ENCODE measurements at places on chromosomes 12 and 14.
A peak's percentile ranks its signal among the peaks of the same experiment; 100 is the strongest.

GRCh38 chr12:107093417-107094182 lies at the start of gene CRY1:
CRY1 (minus strand) TSS chr12:107093549; CDS start chr12:107092961, 588 bp downstream.
- peak; percentile 92 for DNase-seq

DNA sequence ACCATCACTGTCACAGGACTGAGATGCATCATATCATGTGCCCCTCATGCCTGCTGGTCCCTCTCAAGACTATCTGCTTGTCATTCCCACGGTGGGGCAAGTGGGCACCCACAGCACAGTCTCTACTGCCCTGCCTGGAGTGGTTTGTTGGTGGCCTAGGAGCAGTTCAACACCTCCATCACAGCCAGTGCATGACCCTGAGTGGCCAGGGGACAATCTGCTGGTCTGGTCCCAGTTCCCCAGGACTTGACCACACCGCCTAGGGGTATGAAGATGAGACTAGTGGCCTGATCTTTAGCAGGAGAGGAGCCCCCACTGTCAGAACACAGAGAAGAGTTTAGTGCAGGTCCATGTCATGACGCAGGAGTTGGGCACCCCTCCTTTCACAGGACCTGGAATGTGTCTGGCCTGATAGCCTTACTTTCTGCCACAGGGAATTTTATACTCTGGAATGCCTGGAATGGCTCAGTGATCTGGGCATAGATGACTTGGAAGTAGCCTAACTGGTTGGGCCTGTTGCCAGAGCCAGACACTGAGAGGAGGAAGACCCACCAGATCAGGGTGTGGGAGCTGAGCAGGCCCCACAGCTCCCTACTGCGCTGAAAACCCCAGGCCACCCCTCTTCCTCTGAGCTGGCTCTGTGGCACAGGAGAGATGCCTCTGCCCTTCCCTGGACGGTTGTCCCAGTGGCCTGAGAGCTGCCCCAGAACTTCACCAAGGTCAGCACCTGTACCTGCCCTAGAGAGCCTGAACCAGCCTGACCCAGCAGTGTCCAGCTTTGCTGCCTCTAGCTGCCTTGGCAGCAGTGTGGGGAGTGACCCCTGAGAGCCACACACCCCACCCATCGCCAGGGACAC lies 83.3 kb downstream of the PUS7L start:
- no peak for DNase-seq

DNA sequence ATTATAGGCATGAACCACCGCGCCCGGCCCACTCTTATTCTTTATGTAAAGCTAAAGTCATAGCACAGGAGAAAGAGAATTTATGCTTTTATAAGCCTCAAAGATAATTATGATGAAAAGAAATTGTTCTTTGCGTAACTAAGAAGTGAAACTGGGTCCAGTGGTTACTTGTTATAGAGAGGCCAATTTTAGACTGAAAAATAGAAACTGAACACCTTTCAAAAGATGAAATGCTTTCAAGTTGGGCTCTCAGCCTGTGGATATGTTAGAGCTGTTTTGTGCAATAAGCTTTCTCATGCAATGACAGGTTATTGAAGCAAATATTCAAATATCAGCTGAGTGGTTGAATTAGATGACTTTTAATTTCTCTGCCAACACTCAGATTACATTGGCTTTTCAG lies 7.9 kb downstream of the TMEM253 start:
- DNase-seq, result no peak

DNA sequence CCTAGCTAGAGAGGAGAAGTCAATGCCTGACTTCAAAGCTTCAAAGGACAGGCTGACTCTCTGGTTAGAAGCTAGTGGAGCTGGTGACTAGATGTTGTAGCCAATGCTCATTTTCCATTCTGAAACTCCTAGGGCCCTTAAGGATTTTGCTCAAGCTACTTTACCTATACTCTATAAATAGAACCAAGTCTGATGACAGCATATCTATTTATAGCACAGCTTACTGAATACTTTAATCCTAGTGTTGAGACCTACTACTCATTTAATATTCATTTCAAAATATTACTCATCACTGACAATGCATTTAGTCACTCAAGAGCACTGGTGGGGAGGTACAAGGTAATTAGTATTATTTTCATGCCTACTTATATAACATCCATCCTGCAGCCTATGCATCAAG lies 137.2 kb upstream of the PELI2 start:
- no peak for DNase-seq

- no peak for DNase-seq
Observed at GRCh38 chr12:13183620-13184019, 12.9 kb upstream of the EMP1 start.

DNA sequence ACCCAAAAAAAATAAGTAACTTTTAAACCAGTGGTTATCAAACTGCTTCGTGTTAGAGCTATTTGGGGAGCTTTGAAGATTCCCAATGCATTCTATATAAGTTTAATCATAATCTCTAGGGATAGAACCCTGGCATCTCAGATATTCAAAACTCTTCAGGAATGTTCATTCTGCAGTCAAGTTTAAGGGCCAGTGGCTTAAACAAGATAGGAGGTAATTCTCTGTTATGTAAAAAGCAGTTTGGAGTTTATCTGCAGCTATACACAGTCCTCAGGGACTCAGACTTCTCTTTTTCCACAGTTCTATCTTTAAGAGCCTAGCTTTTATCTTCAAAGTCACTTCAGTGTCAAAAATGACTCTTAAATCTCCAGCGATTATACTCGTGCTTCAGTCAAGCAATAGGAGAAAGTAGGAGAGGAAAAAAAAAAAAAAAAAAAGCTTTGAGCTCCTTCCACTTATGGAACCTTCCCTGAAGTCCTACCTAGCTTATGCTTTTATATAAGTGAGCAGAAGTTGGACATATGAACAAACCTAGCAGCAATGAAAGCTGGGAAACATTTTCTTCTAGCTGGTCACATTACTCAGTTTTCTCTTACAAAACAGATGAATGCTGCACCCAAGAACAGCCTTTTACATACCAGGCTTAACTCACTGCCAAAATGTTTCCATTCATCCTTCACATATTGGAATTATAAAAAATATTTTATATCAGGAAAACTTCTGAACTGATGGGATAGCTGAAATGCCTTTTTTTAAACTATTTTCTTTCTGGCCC lies 302.8 kb downstream of the FSCB start:
- DNase-seq, result no peak

DNA sequence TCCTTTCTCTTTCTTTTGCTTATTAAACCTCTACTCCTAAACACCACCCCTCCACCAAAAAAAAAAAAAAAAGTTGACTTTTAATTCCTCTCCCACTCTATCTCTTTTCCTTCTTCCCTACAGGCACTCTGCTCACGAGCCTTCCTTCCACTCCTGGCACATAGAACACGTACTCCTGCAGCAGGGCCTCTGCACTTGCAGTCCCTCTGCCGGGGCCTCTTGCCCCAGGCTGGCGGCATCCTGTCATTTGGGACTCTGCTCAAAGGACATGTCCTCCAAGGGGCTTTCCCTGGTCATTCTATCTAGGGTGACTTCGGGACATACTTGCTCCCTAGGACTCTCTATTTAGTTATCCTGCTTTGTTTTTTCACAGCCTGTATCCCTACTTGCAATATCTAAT lies 7.7 kb downstream of the FOS start:
- no peak for DNase-seq

DNA sequence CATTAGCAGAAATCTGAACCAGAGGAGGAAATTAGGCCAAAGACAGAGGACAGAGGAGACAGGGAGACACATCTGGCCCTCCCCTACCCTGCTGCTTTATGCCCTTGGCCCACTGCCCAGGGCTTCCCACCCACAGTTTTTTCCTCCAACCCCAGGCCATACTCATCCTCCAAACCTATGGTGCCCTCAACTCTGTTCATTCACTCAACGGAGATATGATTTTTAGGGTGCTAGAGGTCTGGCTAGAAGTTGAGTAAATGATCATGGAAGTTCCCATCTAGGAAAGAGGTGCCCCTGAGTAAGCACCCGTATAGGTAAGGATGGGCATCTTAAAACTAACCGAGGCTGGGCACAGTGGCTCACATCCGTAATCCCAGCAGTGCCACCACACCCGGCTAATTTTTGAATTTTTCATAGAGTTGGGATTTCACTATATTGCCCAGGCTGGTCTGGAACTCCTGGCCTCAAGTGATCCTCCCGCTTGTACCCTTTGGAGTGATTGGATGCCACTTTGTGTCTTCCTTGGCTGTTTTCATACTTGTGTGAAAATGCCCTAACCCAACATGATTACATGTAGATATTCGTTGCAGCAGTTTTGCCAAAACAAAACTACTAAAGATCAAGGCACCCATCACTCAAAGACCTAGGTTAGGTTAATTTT lies 4.4 kb downstream of the KRT18 start:
- no peak for DNase-seq

DNA sequence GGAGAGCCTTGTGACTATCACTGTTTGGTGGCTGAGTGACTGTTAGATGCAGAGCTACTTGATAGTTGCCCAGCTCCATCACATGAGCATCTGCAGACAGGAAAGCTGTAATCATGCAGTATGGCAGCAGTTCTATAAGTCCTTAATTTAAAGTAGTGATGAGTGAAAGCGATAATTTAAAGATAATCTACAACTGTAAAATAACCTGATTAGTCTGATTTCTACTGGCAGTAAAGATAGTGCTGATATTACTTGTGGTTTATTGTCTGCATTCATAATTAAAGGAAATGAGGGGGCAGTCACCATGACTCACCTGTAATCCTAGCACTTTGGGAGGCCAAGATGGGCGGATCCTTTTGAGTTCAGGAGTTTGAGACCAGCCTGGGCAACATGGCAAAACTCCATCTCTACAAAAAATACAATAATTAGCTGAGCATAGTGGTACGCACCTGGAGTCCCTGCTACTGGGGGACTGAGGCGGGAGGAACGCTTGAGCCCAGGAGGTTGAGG lies 41.2 kb upstream of the PLEKHD1 start:
- no peak for DNase-seq

DNA sequence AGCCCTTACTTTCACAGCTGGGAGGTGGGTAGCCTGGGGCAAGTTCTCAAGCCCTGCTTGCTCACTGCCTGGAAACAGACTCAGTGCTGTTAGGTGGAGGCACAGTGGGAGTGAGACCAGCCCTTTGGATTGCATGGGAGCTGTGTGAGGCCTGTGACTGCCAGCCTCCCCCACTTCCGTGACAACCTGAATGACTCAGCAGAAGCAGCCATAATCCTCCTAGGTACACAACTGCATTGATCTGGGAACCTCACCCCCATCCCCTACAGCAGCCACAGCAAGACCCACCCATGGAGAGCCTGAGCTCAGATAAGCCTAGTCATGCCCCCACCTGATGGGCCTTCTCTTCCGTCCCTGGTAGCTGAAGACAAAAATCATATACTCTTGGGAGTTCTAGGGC lies 26.4 kb downstream of the ALG10 start:
- no peak for DNase-seq

DNA sequence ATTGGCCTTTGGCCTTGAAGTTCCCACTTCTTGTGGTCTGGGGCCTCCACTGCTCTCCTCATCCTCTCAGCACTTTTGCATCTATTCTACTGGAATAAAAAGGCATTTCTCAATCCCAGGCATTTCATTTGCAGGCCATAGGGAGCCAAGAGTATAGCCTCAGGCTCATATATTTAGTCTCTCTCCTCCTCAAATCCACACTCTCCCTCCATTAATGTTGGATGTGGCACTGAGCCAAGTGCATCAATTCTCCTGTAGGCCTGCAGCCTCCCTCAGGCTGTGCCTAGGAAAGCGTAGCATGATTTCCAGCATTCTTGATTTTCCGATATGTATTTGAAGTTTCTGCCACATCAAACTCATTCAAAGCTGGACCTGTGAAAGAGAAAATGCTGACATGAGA lies 211.5 kb upstream of the CPNE8 start:
- no peak for DNase-seq

DNA sequence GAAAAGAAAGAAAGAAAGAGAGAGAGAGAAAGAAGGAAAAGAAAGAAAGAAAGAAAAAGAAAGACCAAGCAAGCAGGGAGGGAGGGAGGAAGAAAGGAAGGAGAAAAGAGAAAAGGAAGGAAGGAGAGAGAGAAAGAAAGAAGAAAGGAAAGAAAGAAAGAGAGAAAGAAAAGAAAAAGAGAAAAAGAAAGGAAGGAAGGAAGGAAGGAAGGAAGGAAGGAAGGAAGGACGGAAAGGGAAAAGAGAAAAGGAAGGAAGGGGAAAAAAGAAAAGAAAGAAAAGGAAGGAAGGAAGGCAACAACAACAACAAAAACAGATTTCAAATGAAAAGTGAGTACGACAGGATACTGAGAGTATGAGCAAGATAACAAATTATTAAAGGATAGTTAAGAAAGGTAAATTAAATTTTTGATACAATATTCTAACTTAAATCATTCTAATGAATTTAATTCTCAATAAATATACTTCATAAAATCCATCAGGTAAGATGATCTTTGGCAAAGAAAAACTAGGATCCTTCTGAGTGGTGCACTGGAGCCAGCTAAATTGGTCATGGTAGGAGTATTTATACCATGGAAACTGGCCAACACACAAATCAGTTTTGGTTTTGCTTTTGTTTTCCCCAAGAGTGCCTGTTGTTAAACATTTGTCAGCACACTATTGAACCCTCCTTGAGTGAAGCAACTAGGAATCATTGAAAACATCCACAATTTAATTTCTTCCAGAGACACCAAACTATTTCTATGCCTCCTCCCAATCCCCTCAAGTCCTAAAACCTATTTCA lies 56.1 kb upstream of the DYRK2 start:
- DNase-seq, result no peak

- no peak for DNase-seq
Observed at GRCh38 chr14:74085828-74086227, 1.1 kb downstream of the LIN52 start.

GRCh38 chr14:24233538-24233866 lies 773 bp downstream of the GMPR2 start:
- DNase-seq, result no peak

- DNase-seq, result no peak
Observed at GRCh38 chr14:38302966-38303365, 47.1 kb upstream of the CLEC14A start.

DNA sequence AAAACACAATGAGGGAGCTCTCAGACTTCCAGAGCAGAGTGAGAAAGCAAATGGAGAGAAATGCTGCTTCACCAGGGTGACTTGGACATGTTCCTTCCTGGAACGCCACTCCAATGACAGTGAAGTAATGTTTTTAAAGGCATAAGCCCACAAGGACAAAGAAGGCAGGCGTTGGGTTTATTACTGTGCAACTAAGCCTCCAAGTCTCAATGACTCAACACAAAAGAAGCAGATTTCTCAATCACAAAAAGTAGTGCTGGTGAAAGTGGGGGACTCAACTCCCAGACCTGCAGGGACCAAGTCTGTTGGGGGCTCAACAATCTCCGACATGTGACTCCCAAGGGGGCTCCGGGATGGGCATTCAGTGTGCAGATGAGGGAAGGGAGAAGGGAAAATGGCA lies 505.2 kb downstream of the BCL11B start:
- no peak for DNase-seq

- no peak for DNase-seq
Observed at GRCh38 chr14:22544881-22545420, 44.1 kb downstream of the DAD1 start.

GRCh38 chr12:104751120-104751519 lies 207.0 kb downstream of the SLC41A2 start:
- DNase-seq, result no peak

GRCh38 chr14:75845136-75845804 lies 136.5 kb downstream of the TGFB3 start:
- no peak for DNase-seq
